ENCODE measurements at places on chromosomes 6 and 20.

DNA sequence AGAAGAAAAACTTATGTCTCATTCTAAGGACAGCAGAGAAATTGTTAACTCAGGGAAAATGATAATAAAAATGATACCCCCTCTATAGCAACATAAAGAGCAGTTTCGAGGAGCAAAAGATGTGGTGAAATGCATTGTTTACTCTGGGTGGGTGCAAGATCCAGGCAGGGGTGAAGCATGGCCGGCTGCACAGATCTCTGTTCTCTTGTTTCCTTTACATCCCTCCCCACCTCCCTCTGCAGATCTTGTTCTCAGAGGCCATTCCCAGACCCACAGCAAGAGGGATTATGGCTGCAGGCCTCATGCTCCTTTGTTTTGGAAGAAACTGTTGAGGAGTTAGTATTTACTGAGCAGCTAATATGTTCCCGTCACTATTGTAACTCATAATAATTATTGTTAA lies 1.8 kb downstream of the BTN3A1 start:
- DNase-seq = no peak

GRCh38 chr20:19974630-19975435 lies 42.3 kb upstream of the NAA20 start:
- DNase-seq = peak; percentile 41

GRCh38 chr6:156599366-156599765 lies 177.8 kb upstream of the ARID1B start:
- DNase-seq = no peak

- no peak for DNase-seq
These were observed 2.6 kb downstream of the ZNFX1 start for GRCh38 chr20:49275216-49275615.

DNA sequence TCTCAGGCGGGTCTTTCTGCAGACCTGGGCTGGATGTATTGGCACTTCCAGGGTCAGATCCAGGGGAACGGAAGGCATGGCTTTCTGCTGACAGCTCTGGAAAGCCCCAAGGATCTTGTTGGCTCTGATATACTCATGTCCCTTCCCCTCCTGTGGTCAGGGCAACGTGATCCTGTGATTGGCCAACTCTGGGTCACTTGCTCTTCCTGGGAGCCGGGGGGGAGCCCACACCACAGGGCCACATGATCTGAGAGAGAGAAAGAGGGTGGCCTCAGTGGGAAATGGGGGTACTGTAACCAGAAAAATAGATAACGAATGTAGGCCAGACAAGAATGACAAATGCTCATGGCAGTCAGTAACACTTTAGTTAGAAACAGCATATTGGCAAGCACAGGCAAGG lies 223.0 kb downstream of the NFATC2 start:
- DNase-seq = no peak

DNA sequence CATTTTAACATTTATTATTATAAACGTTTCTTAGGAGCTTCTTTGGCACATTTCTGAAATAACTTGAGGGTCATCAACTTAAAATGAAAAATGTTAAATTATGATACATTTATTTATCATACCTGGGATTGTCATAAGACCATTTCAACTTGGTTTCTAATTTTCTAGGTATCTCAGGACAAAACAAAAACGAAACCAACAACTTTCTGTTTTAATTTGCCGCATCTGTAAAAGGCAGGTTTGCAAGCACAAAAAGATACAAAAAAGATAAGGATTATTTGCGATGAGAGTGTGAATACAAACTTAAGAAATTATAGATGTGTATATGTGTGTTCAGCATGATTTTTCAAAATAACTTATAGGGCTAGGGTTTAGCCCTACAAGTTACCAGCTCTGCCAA lies 395.0 kb upstream of the RUNX2 start:
- no peak for DNase-seq

DNA sequence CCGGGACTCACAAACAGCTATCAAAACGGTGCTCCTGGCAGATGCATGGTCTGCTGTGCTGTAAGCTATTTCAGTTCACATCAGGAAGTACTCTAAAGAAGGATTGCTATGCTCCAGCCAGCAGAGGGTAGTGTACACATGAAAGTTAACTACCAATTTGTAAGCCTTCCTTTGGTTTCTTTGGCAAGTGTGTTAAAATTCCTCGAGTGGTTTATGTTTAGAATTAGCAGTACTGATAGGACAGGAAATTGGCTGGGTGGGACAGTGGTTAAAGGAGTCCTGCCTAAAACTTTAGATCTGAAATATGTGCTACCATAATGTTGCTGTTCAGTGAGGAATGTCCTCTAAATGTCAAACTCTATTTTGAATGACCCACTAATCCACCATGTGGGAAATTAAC lies 47.4 kb downstream of the TRMT11 start:
- peak; percentile 45 for DNase-seq

DNA sequence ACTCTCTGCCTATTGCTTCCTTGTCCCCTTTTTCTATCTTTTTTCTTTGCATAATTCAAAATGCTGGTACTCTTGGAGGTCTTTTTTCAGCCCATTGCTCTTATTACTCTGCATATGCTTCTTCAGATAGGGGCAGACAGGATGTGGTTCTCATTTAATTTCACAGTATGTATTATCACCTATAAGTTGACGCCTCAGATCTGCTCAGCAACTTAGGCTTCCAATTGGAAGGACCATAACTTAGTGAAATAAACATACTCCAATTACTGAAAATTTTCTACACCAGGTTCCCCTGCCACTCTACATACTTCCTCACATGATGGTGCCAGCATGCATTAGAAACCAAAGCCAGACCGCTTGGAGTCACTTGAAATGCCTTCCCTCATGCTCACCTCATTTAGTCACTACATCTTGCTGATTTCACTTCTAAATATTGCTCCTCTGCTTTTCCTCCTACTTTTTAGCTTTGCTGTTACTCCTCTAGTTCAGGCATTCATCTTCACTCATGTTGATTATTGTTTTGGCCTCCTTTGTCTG lies 34.5 kb upstream of the AHI1 start:
- no peak for DNase-seq

DNA sequence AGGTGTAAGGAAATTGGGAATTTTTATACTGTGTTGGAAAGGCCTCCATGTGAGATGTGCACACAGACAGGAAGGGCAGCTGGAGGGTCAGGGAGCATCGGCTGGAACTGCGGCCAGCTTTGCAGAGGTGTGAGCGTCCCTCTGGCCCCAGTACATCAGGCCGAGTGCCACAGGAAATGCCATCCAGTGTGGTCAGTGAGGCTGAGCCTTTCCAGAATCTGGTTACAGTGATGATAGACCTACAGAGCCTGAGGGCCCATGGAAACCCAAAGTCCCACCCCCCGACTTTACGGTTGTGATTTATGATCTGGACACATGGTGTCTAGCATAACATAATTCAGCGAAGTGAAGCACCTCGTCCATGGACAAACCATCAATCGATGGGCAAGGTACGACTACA lies 137.3 kb upstream of the PDE10A start:
- no peak for DNase-seq

- no peak for DNase-seq
These were observed 94.2 kb upstream of the KCNK16 start for GRCh38 chr6:39416728-39417127.

GRCh38 chr6:73006146-73006545 lies 219.2 kb downstream of the KHDC1L start:
- DNase-seq = no peak

- DNase-seq = no peak
These were observed 96.2 kb upstream of the HMGN3 start for GRCh38 chr6:79330704-79331103.

DNA sequence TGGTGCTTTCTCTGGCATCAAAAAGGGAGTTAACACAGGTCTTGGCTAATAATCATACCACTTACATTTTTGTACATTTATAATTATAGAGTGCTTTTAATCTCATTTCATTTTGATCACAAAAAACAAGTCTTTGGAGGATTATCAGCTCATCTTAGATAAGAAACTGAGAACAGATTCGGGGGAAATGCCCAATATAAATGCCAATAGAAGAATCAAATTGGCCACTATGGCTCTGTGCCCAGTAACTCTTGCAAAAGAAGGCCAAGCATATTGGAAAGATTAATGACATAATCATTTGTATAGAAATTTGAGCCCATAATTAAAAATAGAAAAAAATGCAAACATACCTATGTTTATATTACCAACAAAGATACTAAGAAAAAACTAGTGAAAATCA lies 42.5 kb downstream of the IPCEF1 start:
- DNase-seq = no peak

GRCh38 chr20:43752051-43752360 lies 25.2 kb upstream of the GTSF1L start:
- no peak for DNase-seq

DNA sequence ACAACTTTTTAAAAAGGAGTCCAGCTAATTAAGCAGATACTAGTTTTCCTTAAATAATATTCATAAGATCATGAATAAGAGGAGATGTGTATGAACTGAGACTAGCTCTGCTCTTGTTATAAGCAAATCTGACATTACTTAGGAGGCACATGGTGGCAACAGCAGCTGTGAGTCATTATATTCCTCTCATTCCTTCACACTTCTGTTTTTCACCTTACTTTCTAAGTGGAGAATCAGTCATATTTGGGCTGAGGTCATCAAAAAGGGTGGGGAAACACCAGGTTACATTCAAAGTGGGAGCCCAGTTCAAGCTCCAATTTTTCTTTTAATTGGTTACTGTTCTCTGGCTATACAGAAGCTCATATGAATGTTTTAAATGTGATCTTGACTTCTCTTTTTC lies 6.0 kb upstream of the RIPPLY2 start:
- no peak for DNase-seq

GRCh38 chr6:6591778-6592465 lies 3.4 kb downstream of the LY86 start:
- DNase-seq = no peak

- DNase-seq = no peak
These were observed 59.7 kb downstream of the BANF2 start for GRCh38 chr20:17759449-17759848.

DNA sequence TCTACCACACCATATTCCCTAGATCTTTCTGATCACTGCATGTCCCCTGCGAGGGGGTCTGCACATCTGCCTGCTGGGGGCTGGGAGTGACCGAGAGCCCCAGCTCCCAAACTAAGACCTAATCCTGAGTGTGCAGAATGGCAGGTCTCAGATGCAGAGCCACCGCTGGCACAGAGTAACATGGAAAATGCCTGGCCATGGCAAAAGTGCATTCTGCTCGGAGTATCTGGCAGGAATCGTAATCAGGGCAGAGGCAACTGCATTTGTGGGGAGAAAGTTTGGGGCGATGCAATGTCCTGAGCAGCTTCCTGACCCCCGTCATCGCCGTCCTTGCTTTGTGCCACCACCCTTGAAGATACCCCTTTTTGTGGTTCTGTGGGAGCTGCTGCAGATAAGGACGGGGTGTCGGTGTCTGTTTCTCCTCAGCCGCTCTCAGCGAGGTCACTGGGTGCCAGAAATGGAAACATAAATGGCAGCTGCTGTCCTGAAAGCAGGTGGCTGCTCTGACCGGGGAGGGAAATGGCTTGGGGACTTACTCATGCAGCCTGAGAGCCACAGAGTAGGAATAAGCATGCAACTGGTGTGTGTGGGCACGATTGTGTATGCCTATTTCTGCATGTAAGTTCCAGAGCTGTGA lies 157.9 kb downstream of the LY86 start:
- no peak for DNase-seq

- DNase-seq = no peak
These were observed 247.9 kb upstream of the GJE1 start for GRCh38 chr6:141884850-141885249.

DNA sequence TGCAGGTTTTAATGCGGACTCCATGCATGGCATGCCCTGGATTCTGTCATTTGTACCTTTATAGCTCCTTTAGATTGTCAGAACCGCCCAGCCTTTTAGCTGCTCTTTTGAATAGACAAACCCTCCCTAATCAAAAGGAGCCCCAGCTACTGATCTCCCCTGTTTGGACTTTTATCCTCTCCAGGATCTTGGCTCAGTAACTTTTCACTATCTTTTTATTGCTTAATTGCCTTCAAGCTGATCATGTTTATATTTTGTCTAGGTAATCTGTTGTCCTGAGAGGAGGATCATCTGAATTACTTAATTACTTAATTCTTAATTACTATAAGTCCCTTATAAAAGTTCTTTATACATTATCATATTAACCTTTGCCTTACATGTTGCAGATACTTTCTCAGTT lies 93.2 kb downstream of the HIVEP1 start:
- no peak for DNase-seq

GRCh38 chr6:82908661-82909060 lies 157.0 kb downstream of the UBE3D start:
- no peak for DNase-seq

- DNase-seq = no peak
These were observed 353.1 kb downstream of the CD83 start for GRCh38 chr6:14470671-14471070.

GRCh38 chr6:49988900-49989299 lies 19.5 kb upstream of the DEFB113 start:
- no peak for DNase-seq

All from iPS-NIHi11 (cell line).